ENCODE measurements at places on chromosomes 12 and 14. TPM values are rescaled to one million over a fixed set of nuclear protein-coding genes. Genes with fewer than 3 reads are reported as not detected.

PLEKHG3 gene
- total RNA-seq: 6.2 TPM

TECPR2 gene
- total RNA-seq: 8.6 TPM

TMEM63C gene
- total RNA-seq: 2.0 TPM

KRT4 gene
- total RNA-seq: not detected

NEK9 gene
- total RNA-seq: 63.5 TPM

NOS1 gene
- total RNA-seq: not detected

RNU4-1 gene
- 55.9 TPM for total RNA-seq

CCDC184 gene
- total RNA-seq: 0.35 TPM

ST8SIA1 gene
- 5.6 TPM for total RNA-seq

OTOGL gene
- 0.08 TPM for total RNA-seq

CMA1 gene
- total RNA-seq: not detected

MMP14 gene
- 361 TPM for total RNA-seq

WSB2 gene
- total RNA-seq: 287 TPM

CLEC4C gene
- not detected for total RNA-seq

PKP2 gene
- 0.35 TPM for total RNA-seq

SIX6 gene
- not detected for total RNA-seq

FAM90A1 gene
- total RNA-seq: 0.35 TPM

KCNC2 gene
- under 0.01 TPM for total RNA-seq

KRT71 gene
- not detected for total RNA-seq

GPRC5A gene
- 11.6 TPM for total RNA-seq

DCAF11 gene
- total RNA-seq: 62.1 TPM

ZBTB42 gene
- 0.82 TPM for total RNA-seq

PTHLH gene
- 0.83 TPM for total RNA-seq

NRIP2 gene
- not detected for total RNA-seq

GLI1 gene
- total RNA-seq: 0.23 TPM

CCDC38 gene
- total RNA-seq: not detected

SDR9C7 gene
- not detected for total RNA-seq

All from smooth muscle cell of the coronary artery (primary cell).